Stimulated activated CD8-positive, alpha-beta memory T cell treated with anti-CD3 and anti-CD28 coated beads, Interleukin-2, amount 100 ng/mL, for 1 hour (primary cell): ENCODE measurements at places on chromosomes 2 and 18.

GRCh38 chr18:13511961-13512577 is 214.3 kb downstream of the FAM210A start:
- DNase-seq = no peak

GRCh38 chr2:33806041-33806440 is 206.9 kb upstream of the FAM98A start:
- DNase-seq = no peak

- no peak for DNase-seq
Measured at GRCh38 chr2:227616631-227617030, 667 bp upstream of the SCYGR4 start.

DNA sequence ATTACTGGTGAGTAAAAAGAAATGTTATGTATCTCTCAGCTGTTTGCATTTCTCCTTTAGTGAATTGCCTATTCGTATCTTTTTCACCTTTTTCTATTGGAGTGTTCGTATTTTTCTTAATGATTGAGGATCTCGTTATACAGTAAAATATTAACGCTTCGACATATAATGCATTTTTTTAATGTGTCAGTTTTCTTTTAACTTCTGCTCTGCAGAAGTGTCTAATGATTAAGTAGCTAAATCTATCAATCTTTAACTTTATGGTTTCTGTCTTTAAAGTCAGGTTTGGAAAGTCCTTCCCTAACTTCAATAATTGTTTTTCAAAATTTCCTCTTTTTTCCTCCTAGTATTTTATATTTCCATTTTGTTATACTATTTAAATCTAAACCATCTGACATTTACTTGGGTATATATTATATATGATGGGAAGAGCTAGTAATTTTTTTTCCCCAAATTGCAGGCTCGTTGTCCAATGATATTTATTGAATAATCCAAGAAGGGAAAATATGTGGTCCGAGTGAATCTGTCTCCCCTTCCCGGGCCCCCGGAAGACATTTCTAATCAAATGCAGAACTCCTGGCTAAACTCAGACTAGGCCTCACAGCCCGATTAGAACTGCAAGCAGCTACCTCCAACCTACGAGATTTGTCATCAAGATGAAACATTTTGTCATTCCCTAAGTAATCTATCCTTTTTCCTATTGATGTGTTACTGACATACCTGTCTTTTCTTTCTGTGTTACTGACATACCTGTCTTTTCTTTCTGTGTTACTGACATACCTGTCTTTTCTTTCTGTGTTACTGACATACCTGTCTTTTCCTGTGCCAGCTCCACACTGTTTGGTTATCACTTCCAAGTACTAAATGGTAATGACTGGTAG is 17.2 kb downstream of the PCBP1 start:
- no peak for DNase-seq

GRCh38 chr2:199757233-199757870 is 93.6 kb downstream of the FTCDNL1 start:
- DNase-seq = no peak

DNA sequence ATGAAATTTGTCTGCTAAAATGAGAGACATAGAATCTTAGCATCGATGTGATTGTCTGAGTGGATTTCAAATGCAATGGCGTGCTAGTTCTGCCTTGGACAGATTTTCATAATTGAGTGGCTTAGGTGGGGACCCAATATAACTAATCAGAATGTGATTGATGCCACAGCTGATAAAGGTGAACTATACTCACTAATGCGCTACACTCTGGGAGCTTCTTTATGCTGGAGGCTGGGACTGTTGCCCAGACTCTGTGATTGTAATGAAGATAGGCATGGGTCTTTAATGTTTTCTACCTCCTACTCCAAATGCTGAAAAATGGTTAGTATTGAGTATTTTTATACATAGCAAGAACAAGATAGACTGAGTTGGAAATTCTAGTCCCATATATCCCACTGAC is 339.5 kb upstream of the SLC39A10 start:
- DNase-seq = no peak

- DNase-seq = no peak
Measured at GRCh38 chr2:215900843-215901242, 112.5 kb downstream of the MREG start.
